K562 (cell line): ENCODE measurements at places on chromosomes 16 and 17. TPM values are rescaled to one million over a fixed set of nuclear protein-coding genes. Genes with fewer than 3 reads are reported as not detected.

DNA sequence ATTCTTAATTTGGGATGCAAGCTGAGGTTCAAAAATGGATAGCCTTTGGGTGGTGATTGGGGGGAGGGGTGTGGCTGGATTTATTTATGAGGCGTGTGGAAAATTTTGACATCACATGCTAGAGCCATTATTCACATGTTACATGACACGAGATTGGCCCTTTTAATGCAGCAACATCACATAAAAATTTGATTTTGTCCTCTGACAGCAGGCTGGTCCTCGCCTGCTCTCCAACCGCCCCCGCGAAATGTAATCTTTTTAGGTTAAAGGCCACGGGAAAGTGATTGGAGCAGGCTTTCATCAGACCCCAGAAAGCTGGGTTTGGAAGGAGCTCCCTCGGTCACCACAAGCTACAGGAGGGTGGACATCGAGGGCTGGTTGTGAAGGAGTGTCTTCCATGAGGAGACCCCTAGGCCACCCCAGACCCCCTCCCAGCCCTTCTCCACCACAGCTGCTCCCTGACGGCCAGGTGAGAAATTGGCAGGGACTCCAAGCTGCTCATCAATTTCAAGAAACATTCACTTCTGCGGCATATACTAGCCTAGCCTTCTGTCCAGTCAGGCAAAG, 502.7 kb upstream of the PSMD7 start:
- no peak for DNase-seq

- DNase-seq: no peak
These were observed 2.2 kb downstream of the FBXL19 start for GRCh38 chr16:30925632-30925987.

DNA sequence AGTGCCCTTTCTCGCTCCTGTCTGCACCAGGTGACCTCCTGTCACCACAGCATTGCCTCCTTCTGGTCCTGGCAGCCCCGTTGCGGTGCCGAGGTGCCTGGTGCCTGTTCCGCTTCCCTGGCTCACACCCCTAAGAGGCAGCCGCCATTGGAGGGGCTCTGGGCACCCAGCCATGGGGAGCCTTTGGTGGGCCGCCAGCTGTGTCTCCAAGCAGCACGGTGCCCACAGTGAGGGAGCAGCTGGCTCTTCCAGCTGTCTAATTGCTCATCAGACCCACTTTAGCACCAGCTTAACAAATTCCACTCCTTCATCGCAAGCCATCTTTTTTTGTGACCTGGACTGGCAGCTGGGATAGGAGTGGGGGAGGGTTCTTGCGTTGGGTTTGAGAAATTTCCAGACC, 276.1 kb downstream of the SNX29 start:
- DNase-seq: no peak

DNA sequence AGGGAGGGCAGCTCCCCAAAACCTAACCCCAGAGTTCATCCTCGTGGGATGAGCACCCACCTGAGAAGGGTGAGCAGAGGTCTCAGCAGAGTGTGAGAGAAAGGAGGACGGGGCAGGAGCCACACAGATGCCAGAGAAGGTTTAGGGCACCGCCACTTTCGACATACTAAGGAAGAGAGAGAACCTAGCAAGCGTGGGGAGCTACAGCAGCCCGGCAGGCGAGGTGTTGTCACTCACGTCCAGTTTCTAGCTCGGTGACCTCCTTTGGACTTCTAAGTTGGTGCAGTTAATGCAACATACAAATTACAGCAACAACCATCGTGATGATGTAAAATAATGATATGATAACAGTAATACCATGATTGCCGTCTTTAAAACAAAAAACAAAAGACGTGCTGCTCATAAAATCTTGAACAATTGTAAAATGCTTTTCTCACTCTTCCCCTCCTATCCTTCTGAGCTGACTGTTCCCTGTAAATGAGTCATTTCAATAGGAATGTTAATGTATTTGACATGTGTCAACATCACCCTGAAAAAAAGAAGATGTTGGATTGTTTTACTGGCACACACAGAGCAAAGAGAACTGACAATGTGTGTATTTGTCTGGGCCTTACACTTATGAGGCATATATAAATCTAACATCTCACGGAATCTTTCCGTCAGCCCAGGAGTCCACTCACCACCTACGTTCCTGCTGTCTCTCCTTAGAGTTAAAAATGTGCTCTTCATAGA, 158.2 kb upstream of the MAF start:
- no peak for DNase-seq

- no peak for DNase-seq
These were observed 5.8 kb downstream of the PIPOX start for GRCh38 chr17:29048440-29049368.

DNA sequence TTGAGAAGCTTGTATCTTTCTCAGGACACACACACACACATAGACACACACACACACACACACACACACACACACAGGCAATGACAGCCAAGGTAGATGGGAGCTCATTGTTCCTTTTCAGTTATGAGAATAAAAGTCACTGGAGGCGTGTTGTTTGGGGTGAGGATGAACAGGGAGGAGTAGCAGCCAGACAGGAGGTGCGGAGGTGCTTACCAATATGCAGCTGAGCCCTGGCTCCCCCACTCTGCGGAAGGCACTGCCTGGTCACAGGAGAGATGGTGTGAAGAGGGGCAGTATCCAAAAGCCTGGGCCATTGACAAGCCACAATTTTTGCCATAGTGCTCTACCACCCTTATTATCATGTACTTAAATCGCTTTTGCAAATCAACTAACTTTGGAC, 77.4 kb downstream of the CBLN1 start:
- no peak for DNase-seq

DNA sequence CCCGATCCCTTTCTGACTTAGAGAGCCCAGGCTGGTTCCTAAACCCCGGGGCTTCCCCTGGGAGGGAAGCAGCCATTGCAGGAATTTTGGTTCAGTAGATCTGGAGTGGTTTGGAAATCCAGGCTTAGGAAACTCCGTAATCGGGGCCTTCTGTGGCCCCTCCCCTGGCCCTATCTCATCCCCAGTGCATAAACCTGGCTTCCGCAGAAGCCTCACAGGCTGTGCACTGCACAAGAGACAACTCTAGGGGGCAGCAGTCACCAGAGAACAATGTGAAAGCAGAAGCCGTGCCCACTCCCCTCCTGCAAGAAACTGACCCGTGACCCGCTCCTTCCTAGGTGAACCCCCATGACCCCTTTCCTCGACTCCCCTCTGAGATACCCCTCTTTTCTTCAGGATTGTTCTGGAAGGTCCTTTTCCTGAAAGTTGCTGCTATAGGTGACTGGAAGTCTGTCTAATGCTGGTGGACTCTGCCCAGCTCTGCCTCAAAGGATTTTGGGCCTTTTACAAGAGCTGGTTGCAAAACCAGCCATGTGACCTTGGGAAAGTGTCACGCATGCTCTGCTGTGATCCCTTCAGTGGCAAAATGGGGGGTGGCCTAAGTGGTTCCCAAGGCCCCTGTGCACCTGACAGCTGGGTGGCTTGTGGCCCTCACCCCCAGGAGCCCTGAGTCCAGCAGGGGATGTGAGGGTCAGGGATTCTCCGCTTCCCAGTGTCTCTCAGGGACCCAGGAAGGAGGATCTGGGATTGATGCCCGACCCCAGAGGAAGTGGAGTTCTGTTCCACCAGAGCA, 14.4 kb downstream of the GUCY2D start:
- peak; percentile 54 for DNase-seq

DNA sequence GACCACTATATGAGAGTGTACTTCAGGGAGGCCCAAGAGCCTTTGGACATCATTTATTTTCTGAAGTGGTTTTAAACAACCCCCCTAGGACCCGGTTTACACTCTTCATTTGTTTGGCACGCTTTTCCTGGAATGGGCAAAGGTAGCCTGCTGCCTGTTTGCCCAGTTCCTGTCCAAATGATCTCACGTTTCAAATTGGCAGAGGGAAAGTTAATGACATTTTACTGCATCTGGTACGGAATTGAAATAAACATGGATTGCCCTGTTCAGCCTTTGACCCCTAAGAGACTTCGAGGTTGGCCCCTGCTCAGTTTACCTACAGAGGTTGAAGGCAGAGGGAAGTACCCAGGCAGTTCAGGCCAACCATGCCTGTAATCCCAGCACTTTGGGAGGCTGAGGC, 5.8 kb upstream of the RPRML start:
- DNase-seq: no peak

- no peak for DNase-seq
These were observed 44.5 kb upstream of the IL34 start for GRCh38 chr16:70601576-70602575.

DNA sequence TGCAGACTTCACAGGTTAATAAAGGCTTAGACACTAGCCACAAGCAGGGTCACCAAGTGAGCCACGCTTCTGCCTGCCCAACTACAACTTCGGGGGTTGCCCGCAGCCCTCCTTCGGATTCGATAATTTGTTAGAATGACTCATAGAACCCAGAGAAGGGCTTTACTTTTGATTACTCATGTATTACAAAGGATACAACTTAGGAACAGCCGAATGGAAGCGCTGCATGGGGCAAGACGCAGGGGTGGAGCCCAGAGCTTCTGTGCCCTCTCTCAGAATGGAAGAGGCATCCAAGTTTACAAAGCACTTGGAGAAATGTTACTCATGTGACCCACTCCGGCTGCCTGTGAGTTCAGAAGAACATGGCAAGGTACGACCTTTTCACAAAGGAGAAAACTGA, 7.5 kb upstream of the CDH5 start:
- no peak for DNase-seq

The SEPTIN12 gene
- not detected in 2 replicates for total RNA-seq

The TEX14 gene
- total RNA-seq: 0.09 and 0.18 TPM in 2 replicates

The BMERB1 gene
- 0.98 and 1.5 TPM in 2 replicates for total RNA-seq

The GAS2L2 gene
- not detected in 2 replicates for total RNA-seq

The KRTAP4-4 gene
- total RNA-seq: not detected in 2 replicates

The NPIPB9 gene
- total RNA-seq: 0.89 and 1.4 TPM in 2 replicates

The SP6 gene
- total RNA-seq: 6.9 and 7.9 TPM in 2 replicates

The IGF2BP1 gene
- 291 and 318 TPM in 2 replicates for total RNA-seq
